ENCODE measurements at places on chromosomes 11 and 22.
A peak's percentile ranks its signal among the peaks of the same experiment; 100 is the strongest.

DNA sequence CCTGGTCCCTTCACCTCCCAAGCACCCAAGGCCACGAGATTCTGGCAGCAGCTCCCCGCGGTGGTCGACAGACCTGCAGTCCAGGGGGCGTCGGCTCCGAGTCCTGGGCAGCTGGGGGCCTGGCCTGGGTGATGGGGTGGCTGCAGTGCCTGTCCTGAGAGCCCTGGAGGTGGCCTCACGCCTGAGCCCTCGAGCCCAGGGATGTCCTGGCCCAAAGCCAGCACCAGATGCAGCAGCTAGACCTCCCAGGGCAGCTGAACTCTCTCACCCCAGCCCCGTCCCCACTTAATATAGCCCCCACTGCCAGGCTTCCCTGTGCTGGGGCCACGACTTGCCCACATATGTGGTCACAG lies 6.6 kb downstream of the LMNTD2 start:
- no peak for DNase-seq

DNA sequence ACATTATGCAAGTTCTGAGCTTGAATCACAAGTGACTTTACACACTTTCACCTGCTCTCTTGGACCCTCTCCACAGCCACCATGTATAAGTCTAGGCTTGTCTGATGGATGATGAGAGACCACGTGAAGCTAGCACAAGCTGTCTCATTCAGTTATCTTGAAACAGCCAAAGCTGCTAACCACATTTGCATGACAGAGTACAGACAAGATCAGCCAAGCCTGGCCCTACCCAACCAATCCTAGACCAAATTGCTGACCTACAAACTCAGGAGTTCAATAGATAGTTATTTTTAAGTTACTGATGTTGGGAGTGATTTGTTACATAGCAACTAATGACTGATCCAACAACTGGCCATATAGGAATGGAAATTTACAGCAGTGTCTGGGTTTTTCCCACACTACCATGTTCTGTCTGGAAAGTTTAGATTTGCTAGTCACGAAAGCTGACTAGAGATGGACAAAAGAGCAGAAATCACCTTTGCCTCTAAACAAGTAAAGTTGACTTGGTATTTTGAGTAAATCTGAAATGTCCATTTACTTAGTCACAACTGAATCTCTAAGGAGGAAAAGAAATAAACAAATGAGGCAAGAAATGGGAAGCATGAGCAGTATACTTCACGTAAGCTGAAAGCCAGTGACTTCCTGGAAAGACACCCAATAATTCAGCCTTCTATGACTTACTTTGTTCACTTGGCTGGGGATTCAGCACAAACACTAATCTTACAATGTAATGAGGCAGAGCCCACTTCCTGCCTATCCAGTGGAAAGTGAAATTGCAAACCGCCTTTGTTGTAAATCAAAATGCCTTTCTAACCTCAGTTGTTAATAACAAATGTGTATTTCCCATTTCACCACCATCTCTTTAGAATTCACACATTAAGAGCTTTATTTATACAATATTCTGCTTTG lies 101.7 kb downstream of the FAM181B start:
- DNase-seq = no peak

DNA sequence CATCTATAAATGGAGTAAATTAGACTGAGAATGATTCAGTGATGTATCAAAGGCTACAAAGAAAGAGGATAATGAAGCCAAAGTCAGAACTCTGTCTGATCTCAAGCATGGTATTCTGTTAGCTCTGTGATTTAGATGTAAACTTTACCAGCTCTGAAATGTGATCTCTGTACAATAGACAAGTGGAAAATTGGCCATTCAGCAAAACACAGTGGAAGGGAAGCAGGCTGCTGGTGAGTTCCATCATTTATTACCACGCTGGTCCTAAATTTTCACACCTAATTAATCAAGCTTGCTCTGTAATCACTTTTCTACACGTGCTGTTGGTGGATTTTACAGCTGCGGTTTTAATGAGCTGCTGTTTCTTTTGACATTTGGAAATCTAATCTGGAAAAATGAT lies 145.1 kb upstream of the OPCML start:
- no peak for DNase-seq

GRCh38 chr22:37501610-37502341 lies 15.6 kb upstream of the MFNG start:
- DNase-seq = no peak

DNA sequence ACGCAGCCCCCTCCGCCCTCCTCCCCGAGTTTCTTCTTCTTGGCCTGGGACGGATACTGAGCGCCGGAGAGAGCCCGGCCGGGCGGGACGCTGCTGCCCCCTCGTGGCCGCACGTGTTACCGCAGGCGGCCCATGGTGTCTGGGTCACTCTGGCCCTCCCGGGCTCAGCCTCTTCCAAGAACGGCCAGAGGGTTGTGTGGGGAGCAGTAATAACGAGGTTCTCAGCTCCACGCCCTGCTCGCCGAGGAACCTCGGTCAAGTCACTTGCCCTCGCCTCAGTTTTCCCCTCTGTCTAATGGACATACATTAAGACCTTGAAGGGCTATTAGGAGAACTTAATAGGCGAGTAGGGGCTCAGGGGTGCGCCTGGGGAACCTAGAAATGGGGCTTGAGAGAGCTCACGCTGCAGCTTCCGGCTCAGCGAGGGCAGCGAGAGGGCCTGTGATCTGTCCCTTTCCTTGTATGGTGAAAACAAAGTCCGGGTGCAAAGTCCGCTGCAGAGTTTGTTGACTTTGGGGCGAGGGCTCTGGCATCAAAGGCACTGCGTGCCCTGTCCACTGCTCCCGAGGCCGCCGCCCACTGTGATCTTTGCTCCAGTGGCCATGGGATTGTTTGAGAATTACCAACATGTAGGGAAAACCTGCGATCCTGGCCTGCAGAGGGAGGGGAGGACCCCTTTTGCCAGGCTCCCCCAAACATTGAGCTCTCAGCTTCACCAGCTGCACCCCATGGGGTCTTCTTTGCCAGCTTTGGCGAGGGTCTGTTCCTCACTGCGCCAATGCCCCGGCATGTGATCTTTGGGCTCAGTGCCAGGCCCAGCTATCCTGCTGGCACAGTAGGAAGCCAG lies 14.4 kb upstream of the LRP5 start:
- peak; percentile 37 for DNase-seq

GRCh38 chr11:73323464-73323863 lies 15.4 kb downstream of the ARHGEF17 start:
- no peak for DNase-seq

- peak; percentile 46 for DNase-seq
Observed at GRCh38 chr11:35138943-35139721, at the start of gene CD44. Gene CD44, plus strand, starts transcription at chr11:35139171. Its CDS starts 133 bp downstream, at chr11:35139304.

DNA sequence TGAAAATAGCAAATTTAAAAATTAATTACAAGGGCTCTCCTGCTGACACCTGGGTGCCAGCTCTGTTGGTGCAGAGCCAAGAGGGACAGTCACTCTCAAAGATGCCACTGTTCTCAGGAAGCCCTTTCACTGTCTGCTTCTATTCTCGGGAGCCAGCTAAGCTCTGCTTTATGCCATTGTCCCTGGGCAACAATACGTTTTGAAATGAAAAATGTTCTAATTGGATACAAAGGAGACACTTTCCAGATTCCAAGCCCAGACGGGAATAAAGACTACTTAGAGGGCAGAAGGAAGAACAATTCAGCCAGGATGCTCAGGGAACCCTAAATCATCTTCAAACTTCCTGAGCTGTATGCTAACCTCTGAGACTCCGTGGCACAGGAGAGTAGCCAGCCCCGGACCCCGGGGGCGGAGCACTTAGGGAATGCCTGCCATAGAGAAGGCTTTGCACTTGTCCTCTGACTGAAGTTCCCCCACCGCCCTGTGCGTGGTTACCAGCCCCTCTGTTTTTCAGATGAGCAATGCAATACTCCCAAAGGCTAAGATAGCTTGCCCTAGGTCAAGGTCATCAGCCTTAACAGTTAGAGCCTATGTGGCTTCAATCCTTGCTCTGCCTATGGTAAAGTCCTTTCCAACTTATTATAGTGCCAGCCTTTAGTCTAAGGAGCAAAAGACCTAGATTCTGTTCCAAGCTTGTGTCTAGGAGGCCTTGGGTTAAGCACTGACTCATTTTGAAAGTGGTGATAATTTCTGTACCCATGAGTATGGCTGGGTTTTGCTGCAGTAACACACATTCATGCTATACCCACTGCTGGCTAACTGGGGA lies 150.9 kb downstream of the CACNA1I start:
- no peak for DNase-seq

DNA sequence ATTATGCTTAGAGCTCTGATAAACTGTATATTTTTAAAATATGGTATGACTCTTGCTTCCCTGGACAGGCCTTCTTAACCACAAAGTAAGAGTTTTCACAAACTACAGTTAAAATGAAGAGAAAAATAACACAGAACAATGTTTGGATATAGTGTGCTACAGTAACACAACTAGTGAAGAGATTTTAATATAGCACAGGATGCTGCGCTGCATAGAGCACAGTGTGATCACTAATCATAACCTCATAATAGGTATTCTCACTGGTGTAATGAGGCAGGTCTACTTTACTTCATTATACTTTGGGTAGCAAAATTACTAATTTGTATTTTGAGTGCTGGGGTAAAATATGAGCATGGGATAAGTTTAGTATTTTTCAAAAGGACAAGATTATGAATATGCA lies 256.5 kb downstream of the GUCY1A2 start:
- no peak for DNase-seq

DNA sequence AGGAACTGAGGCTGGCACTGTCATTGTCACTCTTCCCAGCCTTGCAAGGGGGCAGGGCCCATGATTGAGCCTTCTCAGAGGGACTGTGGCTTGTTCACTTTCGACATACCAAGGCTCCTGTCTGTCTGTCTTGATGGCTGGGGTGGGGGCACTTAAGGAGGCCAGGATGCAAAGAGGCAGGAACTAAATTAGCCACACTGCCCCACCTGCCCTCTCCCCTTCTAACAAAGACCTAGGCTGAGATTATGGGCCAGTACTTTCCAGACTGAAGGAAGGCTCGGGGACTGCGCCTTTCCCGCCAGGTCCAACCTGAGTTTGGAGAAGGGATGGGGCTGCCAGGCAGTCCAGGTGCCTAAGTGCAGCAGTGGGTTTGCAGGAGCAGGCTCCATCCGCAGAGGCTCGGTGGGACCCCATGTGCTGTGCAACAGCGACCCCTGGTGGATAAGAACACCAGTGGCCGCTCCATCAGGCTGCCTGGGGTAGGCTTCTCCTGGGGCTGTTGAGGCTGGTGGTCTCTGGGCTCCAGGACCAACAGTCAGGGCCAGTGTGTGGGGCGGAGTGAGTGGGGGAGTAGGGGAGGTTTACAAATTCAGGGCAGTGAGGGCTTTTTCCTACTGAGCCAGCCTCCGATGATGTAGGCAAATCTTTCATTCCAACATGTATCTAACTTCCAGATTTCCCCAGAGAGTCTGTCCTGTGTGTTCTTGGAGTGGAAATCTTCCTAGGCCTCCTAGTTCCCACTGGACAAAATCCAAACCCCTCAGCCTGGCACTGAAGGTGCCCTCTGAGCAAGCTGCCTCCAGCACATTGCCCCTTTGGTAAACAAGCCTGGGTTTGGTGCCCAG lies 93.9 kb downstream of the INSC start:
- peak; percentile 33 for DNase-seq

DNA sequence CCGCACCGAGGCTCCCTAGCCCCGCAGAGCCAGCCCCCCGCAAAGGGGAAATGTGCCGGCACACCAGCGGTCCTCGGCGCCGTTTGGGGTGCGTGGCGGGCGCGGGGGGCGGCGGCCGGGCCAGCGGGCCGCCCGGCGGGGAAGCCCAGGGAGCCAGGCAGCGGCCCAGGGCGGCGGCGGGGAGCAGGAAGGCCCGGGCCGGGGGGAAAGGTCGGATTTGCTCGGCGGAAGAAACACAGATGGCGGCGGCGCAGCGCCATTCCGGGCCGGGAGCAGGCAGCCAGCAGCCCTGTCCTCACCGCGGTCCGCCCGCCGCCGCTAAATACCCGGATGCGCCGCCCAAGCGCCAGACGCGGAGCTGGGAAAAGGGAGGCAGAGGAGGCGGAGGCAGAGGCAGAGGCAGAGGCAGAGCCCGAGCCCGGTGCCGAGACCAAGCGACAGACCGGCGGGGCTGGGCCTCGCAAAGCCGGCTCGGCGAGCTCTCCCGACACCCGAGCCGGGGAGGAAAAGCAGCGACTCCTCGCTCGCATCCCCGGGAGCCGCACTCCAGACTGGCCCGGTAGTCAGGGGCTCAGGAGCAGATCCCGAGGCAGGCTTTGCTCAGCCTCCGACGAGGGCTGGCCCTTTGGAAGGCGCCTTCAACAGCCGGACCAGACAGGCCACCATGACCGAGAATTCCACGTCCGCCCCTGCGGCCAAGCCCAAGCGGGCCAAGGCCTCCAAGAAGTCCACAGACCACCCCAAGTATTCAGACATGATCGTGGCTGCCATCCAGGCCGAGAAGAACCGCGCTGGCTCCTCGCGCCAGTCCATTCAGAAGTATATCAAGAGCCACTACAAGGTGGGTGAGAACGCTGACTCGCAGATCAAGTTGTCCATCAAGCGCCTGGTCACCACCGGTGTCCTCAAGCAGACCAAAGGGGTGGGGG lies 2.6 kb upstream of the GCAT start:
- DNase-seq = peak; percentile 78

GRCh38 chr11:70365544-70365927 lies 32.8 kb upstream of the CTTN start:
- no peak for DNase-seq

GRCh38 chr11:75966537-75967287 lies 151.7 kb downstream of the UVRAG start:
- DNase-seq = peak; percentile 19

GRCh38 chr11:86912238-86912637 lies 43.0 kb downstream of the FZD4 start:
- no peak for DNase-seq

GRCh38 chr11:68976095-68976494 lies 4.7 kb downstream of the MRGPRD start:
- no peak for DNase-seq

- peak; percentile 88 for DNase-seq
Observed at GRCh38 chr11:59302991-59303390, 55.7 kb upstream of the OR5AN1 start.

DNA sequence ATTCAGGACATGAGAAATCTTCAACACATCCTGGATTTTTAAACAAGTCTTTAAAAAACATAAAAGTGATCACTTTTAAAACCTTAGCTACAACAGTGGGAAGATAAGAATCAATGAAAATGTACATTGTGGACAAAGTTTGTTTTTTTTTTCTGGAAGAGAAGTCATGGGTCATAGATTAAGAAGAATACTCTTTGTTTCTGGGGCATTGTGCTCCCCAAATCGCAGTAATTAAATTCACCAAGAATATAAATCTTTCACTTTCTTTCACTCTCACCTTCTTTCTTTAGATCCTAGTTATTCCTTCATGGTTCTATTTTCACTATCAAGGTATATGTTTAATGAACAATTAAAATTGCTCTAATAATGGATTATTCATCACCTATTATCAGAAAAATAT lies 132.6 kb upstream of the PGR start:
- DNase-seq = no peak

- no peak for DNase-seq
Observed at GRCh38 chr22:45096256-45096907, 67.3 kb upstream of the NUP50 start.

DNA sequence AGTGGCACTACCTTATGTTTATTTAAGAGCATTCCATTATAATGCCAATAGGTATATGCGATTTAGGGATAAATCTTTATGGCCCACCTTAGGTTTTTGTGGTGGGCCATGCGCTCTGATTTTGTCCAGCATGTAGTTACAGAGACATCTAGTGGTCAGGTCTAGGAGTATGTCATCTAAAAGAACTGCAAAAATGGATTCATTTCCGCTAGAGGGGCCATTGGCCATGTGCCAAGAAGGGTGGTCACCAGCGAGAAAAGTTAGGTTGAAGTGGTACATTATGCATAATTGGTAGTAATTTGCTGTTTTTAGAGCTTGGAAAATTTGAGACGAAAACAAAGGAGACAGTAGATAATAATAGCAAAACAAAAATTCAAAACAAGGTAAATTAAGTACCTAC lies 27.7 kb downstream of the LRRC4C start:
- DNase-seq = no peak

Data from NCI-H446 treated with DMSO at 0.1 percent for 48 hours (cell line).